Activated naive CD4-positive, alpha-beta T cell treated with Interleukin-2 at 50 U/mL for 16 hours (primary cell): ENCODE measurements at places on chromosomes 6 and 20.

DNA sequence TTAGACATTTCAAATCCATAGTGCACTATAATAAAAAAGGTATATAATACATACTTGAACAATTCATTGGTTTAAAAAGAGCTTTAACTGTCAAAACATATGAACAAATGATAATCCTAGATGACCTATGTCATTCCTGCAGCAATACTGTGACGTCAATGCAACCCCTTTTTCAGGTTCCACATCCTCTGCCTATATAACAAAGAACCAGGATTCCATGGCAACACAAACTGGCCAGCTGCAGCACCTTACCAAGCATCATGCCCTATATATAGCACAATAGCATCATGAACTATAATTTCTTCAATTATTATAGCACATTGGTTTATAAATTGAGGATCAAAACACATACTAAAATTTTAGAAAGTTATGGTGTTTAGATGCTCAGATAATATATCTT is 578 bp upstream of the PTCHD4 start:
- DNase-seq: no peak

GRCh38 chr20:38514947-38515346 is 42.3 kb downstream of the RALGAPB start:
- DNase-seq: no peak

DNA sequence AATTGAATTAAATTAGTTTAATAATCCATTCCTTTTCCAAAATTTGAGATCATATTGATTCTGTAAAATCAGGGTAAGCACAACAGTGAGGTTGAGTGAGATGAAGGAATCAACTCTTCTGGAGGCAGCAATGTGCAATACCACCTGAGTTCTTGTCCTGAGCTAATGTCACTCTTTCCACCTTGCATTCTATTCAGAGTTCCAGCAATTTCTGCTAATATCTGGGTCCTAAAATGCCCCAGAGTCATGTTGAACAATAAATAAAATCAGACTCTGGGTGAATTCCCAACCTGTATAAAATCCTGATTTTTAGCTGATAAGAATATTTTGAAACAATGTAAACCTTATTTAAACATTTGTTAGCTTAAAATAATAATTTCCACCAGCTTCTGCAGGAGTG is 590.8 kb upstream of the ADGRB3 start:
- DNase-seq: no peak

GRCh38 chr6:89483111-89483720 is 50.3 kb downstream of the ANKRD6 start:
- DNase-seq: no peak

GRCh38 chr6:6582131-6582530 is 6.4 kb upstream of the LY86 start:
- DNase-seq: no peak

GRCh38 chr20:1893721-1894470 is 1.3 kb upstream of the SIRPA start:
- DNase-seq: no peak

- DNase-seq: no peak
Measured at GRCh38 chr20:25486377-25486776, 78.9 kb downstream of the GINS1 start.
